Lower lobe of right lung (tissue), 2 donors: ENCODE measurements at places on chromosomes 2 and 18. TPM values are rescaled to one million over a fixed set of nuclear protein-coding genes. Genes with fewer than 3 reads are reported as not detected.

DNA sequence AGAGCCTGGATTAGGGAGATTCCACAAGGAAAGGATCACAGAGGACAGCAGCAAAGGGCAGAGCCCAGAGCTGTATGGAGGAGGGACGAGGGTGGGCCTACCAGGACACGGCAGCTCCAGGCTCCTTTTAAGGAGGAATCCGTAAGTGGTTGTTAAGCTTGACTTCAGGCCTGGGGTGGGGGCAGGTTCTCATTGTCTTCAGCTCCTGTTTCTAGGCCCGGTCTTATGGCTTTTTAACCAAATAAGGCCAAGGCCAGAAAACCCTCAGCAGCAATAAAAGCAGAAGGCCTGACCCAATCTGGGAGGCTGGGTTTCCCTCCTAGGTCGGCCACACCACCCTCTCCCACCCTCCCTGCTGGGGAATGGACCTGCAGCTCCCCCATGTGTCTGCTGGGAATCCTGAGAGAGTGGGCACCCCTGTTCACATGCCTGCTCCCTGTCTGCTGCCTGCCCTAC, 111.2 kb downstream of the PLB1 start:
- H3K36me3 ChIP-seq, result no peaks in the 10 kb centered on the region
- H3K4me3 ChIP-seq, result no peak overlapping the region
- H3K4me1 ChIP-seq, result peaks cover 13% of the 10 kb centered on the region
- H3K27ac ChIP-seq, result no peak overlapping the region

- no peaks in the 10 kb centered on the region for H3K36me3 ChIP-seq
- no peaks in the 10 kb centered on the region for H3K27me3 ChIP-seq
Observed at GRCh38 chr18:36675542-36675941, 153.3 kb downstream of the TPGS2 start.

GRCh38 chr2:157627594-157628476, 829 bp downstream of the ACVR1C start:
- peak overlapping the region; percentile 31 for H3K27ac ChIP-seq
- no peaks in the 10 kb centered on the region for H3K27me3 ChIP-seq
- H3K4me3 ChIP-seq, result peak overlapping the region; percentile 61
- peak; percentile 41 for DNase-seq
- no peaks in the 10 kb centered on the region for H3K36me3 ChIP-seq
- peaks cover 10% of the 10 kb centered on the region for H3K4me1 ChIP-seq

DNA sequence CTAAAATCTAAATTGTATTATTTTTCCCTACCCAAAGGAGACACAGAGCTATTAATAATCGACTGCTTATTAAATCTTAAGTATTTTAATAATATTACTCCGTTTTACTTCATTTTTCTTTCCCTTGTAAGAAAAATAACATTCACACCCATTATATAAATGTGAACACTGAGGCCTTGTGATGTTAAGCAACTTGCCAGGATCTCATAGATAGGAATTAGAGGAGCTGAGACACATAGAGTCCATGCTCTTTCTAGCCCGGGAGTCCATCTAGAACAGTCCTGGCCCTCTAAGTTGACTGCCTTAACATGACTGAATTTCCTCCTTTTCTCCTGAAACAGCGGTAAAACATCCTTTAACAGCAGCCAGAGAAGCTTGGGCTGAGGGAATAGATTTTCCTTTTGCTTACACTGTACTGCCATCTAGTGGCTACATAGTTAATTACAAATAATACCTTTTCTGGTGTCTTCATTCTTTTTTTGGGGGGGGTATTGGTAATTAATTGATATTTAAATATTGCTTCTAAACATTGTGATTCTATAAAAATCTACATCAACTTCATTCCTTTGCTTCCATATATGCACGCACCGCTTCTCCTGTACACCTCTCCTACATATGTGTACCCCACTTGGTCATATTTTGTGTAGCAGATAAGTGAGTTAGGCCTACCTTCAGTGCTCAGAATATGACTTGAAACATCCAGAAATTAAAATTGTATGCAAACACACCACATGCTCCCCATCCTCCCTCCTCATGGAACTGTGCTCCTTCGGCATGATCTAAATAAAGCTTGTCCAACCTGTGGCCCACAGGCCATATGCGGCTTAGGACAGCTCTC, 125.8 kb upstream of the HNMT start:
- no peaks in the 10 kb centered on the region for H3K36me3 ChIP-seq
- H3K27ac ChIP-seq, result no peak overlapping the region
- H3K27me3 ChIP-seq, result peaks cover 4% of the 10 kb centered on the region
- no peak overlapping the region for H3K4me3 ChIP-seq

DNA sequence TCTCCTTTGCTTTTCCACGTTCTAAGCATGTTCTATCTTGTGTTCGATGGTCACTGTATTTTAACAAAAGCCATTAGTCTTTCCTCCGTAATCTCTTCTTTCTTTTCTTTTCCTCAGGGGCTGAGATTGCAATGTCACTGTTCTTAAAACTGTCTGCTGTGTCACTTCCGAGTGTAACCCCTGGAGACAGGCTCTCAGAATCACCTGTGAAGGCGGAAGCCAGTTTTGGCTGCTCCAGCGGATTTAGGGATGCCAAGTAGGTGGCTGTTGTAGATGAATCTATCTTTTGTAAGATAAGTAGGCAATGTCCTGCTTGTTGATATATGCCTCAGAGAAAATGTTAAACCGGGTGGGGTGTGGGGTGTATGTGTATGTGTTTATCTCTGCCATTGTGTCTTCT, 94.7 kb upstream of the L3MBTL4 start:
- no peak for DNase-seq
- H3K4me3 ChIP-seq, result no peak overlapping the region
- no peaks in the 10 kb centered on the region for H3K4me1 ChIP-seq
- H3K27ac ChIP-seq, result no peak overlapping the region
- H3K27me3 ChIP-seq, result no peaks in the 10 kb centered on the region

GRCh38 chr2:15938803-15939555, 1.4 kb upstream of the MYCN start:
- H3K36me3 ChIP-seq, result no peaks in the 10 kb centered on the region
- H3K27me3 ChIP-seq, result peaks cover 43% of the 10 kb centered on the region
- H3K4me3 ChIP-seq, result peak overlapping the region; percentile 57
- H3K27ac ChIP-seq, result no peak overlapping the region
- peaks cover 43% of the 10 kb centered on the region for H3K4me1 ChIP-seq
- DNase-seq, result no peak

DNA sequence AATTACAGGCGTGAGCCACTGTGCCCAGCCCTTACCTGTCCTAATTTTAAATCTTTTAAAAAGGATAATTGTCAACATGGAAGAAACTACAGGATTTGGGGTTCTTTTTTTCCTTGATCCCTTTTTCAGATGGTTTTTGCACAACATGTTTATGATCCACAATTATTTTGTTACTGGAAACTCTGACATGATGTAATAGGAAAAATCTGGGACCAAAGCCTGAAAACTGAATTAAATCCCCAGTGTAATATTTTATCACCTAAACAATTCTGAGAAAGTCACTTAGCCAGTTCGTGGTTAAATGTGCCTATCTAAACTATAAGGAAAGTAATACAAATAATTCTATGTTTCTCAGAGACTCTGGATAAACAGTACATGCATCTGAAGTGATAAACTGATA, 1649.7 kb downstream of the LRP1B start:
- H3K4me3 ChIP-seq, result no peak overlapping the region
- H3K36me3 ChIP-seq, result no peaks in the 10 kb centered on the region
- no peak for DNase-seq
- H3K4me1 ChIP-seq, result no peaks in the 10 kb centered on the region

The IL1R2 gene
- total RNA-seq, result 23.3 TPM

DNA sequence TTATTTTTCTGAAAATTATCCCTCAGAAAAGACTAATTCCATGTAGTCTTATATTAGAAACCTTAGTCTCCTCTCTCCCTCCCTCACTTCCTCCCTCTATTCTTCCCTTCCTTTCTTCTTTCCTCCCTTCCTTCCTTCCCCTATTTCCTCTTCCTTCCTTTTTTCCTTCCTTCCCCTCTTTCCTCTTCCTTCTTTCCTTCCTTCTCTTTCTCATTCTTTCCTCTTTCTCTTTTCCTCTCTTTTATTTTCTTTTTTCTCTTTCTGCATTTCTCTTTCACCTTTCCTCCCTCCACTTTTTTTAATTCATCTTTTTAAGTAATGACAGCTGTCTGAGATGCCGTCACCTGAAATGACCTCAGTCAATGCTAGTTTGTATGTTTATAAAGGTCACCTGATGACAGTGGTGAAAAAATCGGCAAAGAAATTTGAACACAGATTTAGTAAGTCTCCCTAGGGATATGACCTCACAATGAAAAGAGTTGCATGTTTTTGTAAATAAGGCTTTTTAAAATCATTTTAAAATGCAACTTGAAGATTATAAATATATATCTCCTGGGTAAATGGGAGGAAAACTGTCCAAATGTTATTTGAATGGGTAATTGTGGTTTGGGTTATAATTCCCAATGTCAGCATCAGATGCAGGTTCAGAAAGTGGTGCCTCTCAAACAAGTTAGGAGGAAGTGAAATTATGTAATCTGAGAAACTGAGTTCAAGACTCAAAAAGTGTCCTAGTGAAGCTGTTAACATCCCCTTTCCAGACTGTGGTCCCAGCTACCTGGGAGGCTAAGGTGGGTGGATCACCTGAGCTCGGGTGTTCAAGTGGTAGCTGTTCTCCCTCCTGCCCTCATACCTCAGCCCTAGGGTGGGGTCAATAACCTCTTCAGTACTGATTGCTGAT, 90.3 kb upstream of the ST3GAL5 start:
- DNase-seq, result no peak
- H3K27me3 ChIP-seq, result no peaks in the 10 kb centered on the region
- no peak overlapping the region for H3K4me3 ChIP-seq
- H3K4me1 ChIP-seq, result peaks cover 25% of the 10 kb centered on the region
- H3K27ac ChIP-seq, result peak overlapping the region; percentile 2

DNA sequence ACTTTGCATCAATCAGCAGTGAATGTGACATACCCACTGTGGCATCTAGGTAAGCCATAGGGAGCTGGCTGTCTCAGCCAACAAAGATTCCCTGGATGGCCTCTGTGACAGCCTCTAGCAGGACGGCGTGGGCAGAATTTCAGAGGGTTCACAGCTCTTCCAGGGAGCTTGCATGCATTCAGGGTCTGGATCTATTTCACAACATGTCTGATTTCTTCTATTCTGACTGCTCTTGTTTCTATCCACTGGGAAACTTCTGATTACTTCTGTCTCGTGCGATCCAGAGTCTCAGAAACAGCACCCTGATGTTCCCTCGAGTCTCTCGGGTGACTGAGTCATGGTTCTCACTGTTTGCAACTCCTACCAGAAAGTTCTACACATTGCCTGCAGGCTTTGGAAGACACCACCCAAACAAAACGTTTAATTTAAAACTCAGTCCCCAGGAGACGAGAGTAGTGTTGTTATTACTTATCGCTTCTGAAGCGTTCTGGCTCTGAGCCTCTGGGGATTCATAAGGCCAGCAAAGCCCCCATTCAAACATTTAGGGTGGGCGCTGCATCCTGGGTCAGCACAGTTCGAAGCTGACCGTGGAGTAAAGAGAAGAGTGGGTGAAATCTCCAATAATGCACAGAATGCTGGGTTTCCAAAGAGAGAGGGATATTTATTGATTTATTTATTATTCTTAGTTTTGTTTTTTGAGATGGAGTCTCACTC, 41.9 kb upstream of the ODC1 start:
- H3K36me3 ChIP-seq, result no peaks in the 10 kb centered on the region
- H3K27me3 ChIP-seq, result peaks cover 4% of the 10 kb centered on the region
- DNase-seq, result no peak
- no peak overlapping the region for H3K27ac ChIP-seq

DNA sequence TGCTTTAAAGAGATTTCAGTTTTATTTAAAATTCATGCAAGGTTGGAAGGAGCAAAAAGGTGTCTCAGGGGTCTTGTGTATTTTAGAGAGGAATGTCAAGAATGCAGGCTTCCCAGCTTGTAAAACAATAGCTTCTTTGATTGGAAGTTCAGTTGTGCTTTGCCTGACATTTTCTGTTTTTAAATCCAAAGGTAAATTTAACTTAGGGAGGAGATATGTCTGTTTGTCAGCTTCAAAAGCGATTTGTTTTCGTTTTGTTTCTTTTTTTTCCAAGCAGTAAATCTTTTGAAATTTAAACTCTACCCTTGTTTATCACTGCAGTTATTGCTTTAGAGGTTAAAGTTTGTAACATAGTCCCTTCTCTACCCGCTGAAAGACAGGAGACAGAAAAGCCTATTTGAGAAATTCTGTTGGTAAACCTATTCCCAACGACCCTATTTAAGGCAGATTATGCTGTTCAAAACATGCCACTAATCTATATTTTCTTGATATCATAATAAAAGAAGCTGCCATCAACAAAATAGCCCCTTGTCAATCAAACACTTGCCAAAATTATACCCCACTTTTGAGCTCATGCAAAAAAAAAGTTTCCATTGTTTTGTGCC, 639.6 kb downstream of the IRS1 start:
- no peak for DNase-seq
- H3K36me3 ChIP-seq, result no peaks in the 10 kb centered on the region
- H3K4me3 ChIP-seq, result no peak overlapping the region
- no peak overlapping the region for H3K27ac ChIP-seq
- no peaks in the 10 kb centered on the region for H3K4me1 ChIP-seq
- H3K27me3 ChIP-seq, result no peaks in the 10 kb centered on the region

- H3K27ac ChIP-seq, result no peak overlapping the region
- no peak overlapping the region for H3K4me3 ChIP-seq
- H3K4me1 ChIP-seq, result peaks cover 33% of the 10 kb centered on the region
- H3K36me3 ChIP-seq, result no peaks in the 10 kb centered on the region
- DNase-seq, result no peak
- peaks cover 99% of the 10 kb centered on the region for H3K27me3 ChIP-seq
Observed at GRCh38 chr2:199468561-199469513, 11.1 kb upstream of the SATB2 start.

DNA sequence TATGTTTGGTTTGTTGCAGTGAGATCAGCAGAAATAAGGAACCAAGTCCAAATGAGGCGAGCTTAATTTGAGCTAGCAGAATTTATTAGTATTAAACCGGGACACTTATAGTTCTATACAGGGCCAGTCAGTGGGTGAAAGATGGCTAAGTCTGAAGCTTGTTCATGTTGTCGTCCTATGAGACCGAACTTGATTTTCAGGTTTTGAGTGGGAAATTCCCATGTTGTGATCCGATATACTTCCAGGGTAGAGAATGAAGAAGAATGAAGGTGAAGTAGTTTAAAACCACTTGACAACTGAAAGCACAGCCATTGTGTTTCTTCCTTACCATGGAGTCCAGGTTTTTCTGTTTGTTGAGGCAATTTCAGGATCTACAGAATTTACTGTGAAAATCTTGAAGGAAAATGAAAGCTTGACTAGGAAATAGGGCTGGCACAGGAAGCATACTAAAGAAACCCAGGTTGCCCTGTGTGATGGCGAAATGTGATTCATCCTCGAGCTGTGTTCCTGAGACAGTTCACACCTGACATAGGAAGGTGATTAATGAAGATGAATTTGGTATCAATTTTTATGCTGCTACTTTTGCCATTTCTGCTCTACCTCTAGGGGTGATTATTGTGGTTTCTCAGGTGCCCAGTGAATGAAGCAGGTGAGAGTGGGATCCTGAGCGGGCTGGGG, 37.6 kb upstream of the MGAT5 start:
- H3K4me1 ChIP-seq, result peaks cover 31% of the 10 kb centered on the region
- no peaks in the 10 kb centered on the region for H3K27me3 ChIP-seq
- no peak overlapping the region for H3K4me3 ChIP-seq
- no peak for DNase-seq

GRCh38 chr2:239358062-239358754, 42.6 kb downstream of the HDAC4 start:
- no peak overlapping the region for H3K27ac ChIP-seq
- peaks cover 4% of the 10 kb centered on the region for H3K4me1 ChIP-seq
- no peaks in the 10 kb centered on the region for H3K36me3 ChIP-seq
- no peak for DNase-seq
